Stimulated activated CD8-positive, alpha-beta memory T cell treated with anti-CD3 and anti-CD28 coated beads, Interleukin-4, amount 100 ng/mL, for 4 hours (primary cell): ENCODE measurements at places on chromosomes 11 and 22.
A peak's percentile ranks its signal among the peaks of the same experiment; 100 is the strongest.

DNA sequence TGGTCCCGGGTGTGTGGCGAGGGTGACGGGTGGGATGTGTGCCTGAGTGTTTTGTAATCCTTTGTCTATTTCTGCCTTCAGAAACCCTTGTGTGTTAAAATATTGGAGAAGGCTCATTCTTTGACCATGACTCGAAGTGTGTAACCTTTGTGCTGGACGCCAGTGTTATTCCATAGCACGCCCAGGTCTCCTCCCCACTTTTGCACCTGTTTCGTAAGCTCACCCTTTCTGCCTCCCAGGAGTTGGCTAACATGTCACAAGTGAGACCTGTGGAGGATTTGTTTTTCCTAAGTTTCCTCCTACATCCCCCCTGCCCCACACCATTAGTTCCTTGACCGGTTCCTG, 382 bp downstream of the C11orf54 start:
- DNase-seq: no peak

DNA sequence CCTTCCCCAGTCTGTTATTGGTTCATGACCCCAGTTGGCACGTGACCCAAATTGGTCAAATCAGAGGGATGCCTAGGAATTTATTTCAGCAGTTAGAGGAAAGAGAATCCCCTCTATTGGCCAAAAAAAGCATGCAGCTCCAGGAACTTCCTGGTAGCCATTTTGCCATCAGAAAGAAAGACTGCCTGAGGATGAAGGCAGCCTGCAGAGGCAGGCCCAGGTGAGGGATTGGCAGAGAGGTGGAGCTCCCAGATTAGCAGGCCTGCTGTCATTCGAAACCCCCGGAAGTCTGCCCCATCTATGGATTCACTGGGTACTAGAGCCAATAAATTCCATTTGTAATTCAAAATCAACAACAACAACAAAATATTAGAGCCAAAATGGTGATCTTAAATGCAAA, 207.6 kb downstream of the CWF19L2 start:
- DNase-seq: no peak

- no peak for DNase-seq
These were observed 37.1 kb downstream of the DENND5A start for GRCh38 chr11:9228091-9228490.

DNA sequence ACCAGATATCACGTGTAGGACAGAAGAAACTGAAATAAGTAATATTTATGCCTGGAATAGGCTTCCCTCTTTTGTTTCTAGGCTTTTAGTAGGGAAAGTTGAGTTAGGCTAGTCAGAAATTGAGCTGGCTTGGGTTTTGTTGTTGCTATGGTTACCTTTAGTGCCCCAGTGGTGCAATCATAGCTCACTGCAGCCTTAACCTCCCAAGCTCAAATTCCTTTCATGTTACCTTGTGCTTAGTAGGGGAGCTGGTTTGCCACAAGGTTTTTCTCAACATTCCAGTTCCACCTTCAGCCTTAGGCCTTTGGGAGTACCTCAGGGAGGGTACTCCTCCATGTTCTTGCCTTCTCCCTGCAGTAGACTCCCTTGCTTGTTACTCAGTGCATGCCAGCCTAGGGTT, 69.1 kb upstream of the SUSD2 start:
- no peak for DNase-seq

- DNase-seq: no peak
These were observed 8.4 kb downstream of the RHBDD3 start for GRCh38 chr22:29259253-29259899.

DNA sequence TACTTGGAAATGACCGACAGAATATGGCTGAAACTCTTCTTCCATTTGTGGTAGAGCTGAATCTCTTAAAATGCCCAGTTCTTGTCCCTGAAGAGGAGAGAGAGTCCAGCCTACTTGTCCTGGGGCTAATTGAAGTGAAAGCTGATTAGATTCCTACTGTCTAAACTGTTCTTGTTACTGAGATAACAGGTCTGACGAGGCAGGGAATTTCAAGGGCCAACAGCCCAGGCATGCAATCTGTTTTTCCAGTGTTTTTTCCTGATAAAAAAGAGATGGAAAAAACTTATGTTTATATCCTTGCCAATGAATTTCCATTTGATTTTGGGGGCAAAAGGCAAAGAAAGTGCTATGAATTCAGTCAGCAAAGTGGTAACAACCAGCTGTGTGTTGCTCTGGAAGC, 195.5 kb downstream of the ETS1 start:
- no peak for DNase-seq

- no peak for DNase-seq
These were observed 86.6 kb downstream of the RTL6 start for GRCh38 chr22:44411226-44412135.

- no peak for DNase-seq
These were observed 185.9 kb downstream of the FAT3 start for GRCh38 chr11:92410526-92410925.

DNA sequence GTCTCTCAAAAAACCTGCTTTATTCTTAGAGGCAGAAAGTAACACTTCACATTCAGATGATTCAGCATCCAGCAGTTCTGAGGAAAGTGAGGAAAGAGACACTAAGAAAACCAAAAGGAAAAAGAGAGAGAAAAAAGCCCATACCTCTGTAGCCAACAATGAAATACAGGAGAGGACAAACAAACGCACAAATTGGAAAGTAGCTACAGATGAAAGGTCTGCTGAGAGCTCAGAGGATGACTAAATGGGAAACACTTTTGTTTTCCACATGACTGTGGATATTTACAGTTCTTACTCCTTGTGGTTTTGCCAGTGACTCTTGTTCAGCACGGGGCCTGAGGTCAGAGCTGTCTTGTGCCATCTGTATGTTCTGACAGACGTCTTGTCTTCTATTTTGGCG, 3.8 kb downstream of the TIMM8B start:
- DNase-seq: no peak

DNA sequence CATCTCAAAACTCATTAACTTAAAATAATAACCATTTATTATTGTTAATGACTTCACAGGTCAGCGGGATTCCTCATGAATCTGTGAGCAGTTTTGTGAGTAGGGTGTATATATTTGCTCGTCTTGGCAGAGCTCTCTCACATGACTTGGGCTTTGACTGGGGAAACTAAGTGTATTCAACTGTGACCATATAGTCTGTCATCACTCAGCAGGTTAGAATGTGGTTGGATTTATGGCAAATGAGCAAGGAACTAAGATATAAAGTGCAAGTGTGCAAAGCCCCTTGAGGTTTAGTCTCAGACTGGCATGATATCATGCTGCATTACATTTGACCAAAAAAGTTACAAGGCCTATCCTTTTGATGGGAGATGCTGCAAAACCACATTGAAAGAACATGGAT, 254.8 kb downstream of the CNTN5 start:
- no peak for DNase-seq

DNA sequence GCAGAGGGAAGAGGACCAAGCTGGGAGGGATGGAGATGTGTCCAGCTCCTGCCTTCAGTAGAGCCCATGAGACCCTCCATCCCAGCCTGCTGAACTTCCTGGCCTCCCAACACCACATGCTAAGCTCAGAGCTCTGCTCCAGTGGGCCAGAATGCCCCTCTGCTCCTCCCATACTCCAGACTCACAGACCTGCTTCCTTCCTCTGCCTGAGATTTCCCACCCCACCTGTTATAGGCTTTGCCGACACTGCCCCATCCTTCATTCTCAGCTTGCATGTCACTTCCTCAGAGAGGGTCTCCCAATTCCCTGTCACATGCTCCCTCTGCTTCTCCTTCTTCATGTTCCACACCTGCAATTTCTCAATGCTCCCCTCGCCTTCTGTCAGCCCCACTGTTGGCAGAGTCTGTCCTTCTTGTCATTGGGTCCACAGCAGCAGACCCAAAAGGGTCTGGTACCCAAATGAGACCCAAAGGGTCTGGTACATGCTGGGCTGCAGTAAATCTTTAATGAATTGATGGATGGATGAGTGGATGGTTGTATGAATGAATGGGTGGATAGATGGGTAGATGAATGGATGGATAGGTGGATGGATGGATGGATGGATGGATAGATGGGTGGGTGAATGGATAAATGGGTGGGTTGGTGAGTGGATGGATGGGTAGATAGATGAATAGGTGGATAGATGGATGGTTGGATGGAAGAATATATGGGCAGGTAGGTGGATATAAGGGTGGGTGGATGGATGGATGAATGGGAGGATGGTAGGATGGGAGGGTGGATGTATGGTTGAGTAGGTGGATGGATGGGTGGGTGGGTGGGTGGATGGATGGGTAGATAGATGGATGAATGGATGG, 105.3 kb upstream of the FGF3 start:
- DNase-seq: no peak

DNA sequence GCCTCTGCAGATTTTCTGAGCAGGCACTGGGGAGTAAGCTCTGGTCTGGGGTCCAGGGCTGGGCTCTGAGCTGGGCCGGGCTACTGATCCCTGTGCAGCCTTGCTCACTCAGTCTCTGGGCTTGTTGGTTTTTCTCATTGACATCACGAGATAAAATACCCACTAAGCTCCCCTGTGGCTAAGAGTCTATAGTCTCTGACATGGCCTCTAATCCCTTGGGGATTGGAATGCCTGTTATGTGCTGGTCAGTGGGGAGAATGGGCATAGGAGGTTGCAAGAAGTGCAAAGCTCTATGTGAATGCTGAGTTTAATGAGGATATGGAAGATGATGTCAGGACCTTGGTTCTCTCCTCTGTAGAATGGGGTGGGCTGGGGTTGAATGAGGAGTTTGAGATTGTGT, 23.3 kb downstream of the ELF5 start:
- DNase-seq: no peak

DNA sequence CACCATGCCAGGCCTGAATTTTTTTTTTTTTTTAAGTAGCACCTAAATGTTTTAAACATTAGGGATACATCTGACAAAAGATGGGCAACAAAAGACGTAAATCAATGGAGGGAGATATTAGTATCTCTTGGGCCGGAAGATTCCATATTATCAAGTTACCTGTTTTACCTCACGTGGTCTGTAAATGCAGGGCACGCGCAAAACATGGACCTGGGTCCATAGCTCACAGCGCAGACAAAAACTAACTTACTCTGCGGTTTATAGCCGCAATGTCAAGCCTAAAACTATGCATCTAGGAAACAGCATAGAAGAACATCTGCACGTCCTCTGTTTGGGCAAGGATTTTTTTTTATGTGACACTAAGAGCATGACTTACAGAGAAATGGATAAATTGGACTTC, 31.5 kb upstream of the PANX2 start:
- DNase-seq: no peak

- no peak for DNase-seq
These were observed 22.5 kb upstream of the SMIM35 start for GRCh38 chr11:118109231-118109630.

DNA sequence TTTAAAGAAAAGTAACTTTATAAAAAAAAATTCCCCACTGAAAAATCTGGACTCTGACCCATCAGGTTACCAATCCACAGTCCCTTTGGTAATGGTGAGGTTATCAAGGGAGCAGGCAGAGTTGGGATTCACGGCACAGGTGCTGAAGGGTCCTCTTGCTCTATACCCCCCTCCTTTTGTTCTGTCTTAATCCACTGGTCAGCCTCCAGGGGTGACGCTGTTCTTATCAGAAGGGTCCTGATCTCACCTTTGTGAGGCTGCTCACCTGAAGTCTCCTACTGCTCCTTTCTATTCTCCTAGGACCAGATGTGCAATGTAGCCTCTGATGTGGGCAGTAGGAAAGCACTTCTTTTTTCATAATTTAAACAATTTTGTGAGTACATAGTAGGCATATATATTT, 80.6 kb upstream of the E2F8 start:
- DNase-seq: no peak

DNA sequence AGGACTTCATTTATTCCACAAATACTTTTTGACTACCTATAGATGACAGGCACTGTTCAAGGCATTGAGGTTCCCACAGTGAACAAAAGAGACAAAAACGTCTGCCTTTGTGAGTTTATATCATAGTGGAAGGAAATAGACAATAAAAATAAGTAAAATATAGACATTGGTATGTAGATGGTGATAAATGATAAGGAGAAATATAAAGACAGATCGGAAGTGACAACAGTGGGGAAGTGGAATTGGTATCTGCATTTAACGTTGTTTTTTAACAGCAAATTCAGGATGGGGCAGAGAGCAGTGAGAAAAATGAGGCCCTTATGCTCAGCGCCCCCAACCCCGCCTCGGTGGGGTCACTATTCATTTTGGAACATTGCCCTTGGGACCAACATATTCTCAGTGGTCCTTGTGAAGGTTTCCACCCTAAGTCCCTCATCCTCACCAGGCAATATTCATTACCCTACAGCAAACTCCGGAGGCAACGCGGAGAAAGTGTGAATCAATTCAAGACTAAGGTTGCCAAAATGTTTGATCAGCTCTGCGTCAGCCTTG, 627 bp upstream of the PEX26 start:
- no peak for DNase-seq

DNA sequence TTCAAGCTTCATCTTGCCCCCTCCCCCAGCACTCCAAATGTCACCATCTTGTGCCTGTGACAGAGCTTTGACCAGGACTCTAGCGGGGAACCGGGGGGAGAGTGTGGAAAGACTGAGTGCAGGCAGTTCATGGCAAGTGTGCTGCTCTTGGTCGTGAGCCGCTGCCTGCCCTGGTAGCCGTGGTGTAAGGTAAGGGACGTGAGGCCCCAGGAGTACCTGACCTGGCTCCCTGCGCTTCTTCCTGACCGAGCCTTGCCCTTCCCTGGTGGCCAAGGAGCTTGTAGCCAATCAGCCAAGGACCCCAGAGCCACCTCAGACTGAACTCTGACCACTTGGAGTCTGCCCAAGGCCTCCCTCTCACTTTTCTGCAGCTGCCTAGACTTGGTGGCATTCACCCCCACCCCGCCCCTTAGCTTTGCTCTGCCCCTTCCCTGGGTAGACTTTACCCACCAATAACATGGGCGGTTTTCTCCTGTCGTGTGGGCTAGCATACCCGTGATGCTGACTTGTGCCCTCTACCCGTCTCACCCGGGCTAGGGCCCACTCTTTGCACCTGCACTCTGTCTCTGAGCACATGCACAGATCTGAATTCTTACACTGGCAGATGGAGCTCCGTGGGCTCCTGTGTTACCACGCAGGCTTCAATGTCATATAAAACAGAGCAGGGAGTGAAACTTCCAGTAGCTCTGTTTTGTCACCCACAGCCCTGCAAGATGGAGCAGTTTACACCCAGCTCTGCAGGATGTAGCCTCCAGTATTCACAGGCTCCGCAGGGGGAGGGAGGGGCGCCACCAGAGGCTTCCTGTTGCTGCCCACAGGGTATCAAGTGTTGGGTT, 1.5 kb downstream of the DGKZ start:
- DNase-seq: peak; percentile 55

DNA sequence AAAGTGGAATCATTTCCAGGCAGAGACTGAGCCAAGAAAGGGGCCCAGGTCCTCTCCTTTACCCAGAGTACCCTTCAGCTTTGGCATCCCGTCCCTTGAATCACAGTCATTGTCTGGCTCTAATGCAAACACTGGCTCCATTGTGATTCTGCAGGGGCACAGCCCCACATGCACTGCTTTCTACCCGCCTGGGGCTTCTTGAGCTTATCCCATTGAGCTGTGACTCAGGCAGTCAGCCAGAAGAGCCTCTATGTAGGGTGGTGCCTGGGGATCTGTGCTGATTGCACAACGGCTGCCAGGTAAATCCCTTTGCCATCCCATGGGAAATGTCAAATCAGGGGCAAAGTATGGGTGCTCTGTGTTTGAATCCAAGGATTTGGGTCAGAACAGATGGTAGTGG, 88.9 kb downstream of the RASSF10 start:
- DNase-seq: no peak
